Adrenal gland (tissue), 19 donors: ENCODE measurements at places on chromosomes 2 and 18. TPM values are rescaled to one million over a fixed set of nuclear protein-coding genes. Genes with fewer than 3 reads are reported as not detected.

DNA sequence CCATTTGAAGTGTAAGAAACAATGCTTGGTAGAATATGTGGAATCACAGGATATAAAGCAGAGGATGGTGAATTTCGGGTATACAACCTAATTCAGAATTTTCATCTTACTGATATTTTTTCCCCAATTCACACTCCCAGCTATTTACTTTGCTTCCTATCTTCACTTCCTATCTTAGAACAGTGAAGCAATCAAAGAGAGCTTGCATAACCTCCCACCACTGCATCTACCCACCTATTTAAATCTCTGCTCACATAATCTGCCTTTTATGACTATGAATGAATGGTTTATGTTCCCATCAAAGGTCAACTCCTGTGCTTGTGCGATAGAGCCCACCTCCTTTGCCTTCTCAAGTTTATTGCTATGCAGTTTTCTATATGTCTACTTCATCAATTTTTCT lies 3.3 kb downstream of the RMDN2 start:
- no peak for DNase-seq

DNA sequence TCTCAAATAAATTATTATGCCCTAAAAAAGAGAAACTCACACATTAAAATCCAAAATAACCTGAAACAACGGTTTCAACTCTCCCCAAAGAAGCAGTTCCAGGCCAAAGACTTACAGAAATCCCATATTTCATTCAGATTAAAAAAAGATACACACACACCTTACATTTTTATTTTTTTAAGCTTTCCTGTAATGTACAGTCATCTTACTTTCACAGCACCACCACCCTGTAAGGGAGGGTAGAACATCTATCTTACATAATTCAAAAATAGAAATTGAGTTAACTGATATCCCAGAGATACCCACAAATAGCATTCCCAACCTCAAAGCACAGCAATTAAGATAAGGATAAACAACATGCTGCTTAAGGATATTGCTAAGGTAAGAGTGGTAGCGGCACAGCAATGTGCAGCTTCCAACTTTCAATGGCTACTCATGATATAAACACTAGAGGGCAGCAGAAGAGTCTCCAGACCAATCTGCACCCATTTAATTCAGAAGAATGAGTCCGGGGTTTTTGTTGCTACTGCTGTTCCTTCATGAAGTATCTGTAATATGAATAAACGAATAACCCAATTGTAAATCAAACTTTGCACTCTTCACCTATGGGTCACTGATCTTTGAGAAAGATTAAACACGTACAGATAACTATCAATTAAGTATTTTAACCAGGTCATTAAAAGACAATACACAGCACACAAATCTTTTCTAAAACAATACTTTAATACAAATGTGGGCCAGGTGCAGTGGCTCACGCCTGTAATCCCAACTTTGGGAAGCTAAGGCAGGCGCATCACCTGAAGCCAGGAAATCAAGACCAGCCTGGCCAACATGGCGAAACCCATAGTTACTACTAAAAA lies 11.3 kb downstream of the GFPT1 start:
- DNase-seq, result no peak

DNA sequence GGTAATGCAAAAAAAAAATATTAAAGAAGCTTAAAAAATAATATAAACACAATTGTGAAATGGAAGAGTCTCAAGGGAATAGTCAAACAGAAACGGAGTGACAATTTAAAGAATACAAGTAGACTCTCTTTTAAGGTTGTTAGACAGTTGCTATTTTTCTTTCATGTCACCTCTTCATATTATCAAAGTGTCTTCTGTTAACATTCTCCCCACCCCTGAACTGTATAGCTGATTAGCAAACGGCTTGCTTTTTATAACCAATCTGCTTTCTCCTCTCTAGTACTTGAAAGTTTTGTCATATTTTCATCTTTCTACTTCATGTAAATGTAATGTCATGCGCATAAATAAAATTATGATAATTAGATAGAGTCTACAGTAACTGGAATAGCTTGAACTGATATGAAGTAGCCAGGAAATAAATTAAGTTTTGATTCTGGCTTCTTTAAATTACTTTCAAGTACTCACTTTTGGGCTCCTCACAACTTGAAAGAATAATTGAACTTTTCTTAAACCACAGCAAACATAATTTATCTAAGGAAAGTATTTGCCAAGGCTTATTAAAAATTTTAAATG lies 37.0 kb downstream of the BARD1 start:
- no peak for DNase-seq

DNA sequence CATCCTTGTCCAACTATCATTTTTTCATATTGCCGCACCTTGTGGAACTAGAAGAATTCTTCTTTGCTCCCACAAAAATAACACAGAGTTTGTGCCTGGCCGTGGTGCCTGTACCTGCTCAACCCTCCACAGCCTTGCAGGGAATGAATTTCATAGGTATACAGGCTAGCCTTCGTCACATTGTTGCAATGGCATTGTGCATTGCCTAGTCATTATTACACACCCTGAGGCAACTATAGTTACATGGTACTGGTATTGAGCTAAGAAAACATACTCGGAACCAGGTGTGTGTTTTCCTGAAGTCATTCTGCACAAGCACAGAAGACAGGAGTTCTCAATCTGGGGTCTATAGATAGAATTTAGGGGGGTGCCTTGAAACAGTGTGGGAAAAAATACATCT lies 188.0 kb upstream of the CTAGE1 start:
- DNase-seq, result no peak

GRCh38 chr2:121804997-121805765 lies 49.7 kb downstream of the TSN start:
- DNase-seq, result no peak

DNA sequence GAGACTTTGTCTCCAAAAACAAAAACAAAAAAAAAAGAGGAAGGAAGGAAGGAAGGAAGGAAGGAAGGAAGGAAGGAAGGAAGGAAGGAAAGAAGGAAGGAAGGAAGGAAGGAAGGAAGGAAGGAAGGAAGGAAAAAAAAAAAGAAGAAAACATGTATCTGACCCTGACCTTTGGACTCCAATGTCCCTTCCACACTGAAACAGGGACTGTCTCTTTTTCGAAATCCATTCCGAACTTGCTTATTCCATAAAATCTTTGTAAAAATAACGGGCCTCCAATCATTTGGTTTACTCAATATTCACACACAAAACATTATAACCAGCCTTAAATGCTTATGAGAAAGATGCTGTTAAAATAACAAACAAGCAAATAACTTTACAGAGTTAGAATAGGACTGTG lies 225.7 kb downstream of the TCF4 start:
- no peak for DNase-seq

GRCh38 chr2:2708575-2709430 lies 377.7 kb upstream of the MYT1L start:
- peak; percentile 70 for DNase-seq

GRCh38 chr18:59429608-59430007 lies 70.5 kb upstream of the LMAN1 start:
- no peak for DNase-seq

DNA sequence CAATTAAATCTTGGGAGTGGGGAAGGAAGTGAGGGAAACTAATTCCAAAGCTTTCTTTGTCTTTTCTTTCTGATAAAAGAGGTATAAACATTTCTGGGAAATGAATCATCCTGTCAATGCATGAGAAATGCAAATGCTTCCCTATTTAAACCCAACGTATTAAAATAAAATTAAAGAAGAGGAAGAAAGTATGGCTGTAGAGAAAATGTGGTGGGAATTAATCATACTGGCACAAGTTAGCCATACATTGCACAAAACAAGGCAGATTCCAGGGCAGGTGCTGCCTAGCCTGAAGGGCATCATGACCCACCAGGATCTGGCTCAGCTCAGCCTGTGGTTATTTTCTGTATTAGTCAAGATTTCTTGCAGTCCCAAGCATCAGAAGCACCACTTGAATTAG lies 338.0 kb downstream of the NYAP2 start:
- no peak for DNase-seq

- DNase-seq, result no peak
Measured at GRCh38 chr2:224248944-224249371, 152.9 kb downstream of the FAM124B start.

- DNase-seq, result no peak
Measured at GRCh38 chr2:106012001-106012590, 182.0 kb downstream of the UXS1 start.

The IL1RN gene
- total RNA-seq, result 0.42 TPM

The RAB10 gene
- 106 TPM for total RNA-seq

The APCDD1 gene
- 30.5 TPM for total RNA-seq

The ARMC9 gene
- total RNA-seq, result 59.0 TPM
